Lower lobe of right lung (tissue), 2 donors: ENCODE measurements at places on chromosomes 2 and 18. TPM values are rescaled to one million over a fixed set of nuclear protein-coding genes. Genes with fewer than 3 reads are reported as not detected.

- DNase-seq: no peak
These were observed 13.0 kb downstream of the AQP12A start for GRCh38 chr2:240704651-240705050.

- no peak for DNase-seq
These were observed 10.0 kb downstream of the MRPL33 start for GRCh38 chr2:27781496-27781895.

DNA sequence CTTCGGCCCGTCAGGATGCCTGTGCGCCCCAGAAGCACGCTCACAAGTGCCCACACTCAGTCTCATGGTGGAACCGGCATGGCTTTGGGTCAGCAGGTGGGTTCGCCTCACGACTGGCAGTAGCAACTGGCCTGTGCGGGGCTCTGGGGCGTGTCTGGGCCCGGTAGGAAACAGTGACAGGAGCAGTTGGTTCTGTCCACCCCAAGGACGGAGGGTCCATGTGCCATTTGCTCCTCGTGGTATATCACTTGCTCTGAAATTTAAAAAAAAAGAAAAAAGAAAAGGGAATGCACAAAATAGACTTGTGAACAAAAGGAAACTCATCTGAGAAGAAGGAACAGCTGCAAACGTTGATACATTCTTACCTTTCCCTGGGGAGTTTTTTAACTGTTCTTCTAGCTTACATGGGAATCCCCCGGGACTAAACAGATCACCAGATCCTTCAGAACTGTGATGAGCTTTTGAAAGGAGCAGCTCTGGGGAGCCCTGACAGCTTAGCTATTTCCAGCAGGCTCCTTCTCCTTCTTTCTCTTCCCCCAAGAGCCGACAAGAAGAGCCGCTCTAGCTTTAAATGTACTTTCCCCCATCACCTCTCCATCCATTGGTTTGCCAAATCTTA, 42.8 kb downstream of the TRAPPC12 start:
- DNase-seq: no peak

DNA sequence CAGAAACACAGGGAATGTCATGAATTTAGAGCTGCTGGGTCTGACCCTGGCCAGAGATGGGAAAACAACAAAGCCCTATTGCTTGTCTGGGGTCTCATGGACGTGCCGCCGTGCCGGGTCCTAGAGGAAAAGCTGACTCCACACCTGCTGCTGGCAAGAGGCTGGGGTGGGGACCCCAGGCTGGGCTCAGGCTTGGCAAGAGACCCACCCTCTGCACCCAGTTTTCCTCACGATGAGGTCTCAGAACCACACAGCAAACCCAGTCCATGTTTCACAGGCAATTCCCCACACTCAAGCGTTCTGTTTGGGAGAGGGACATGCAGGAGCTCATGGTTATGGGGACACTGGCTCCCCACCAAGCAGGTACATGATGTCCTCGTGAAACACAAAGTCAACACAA, 367.3 kb upstream of the SALL3 start:
- DNase-seq: no peak

DNA sequence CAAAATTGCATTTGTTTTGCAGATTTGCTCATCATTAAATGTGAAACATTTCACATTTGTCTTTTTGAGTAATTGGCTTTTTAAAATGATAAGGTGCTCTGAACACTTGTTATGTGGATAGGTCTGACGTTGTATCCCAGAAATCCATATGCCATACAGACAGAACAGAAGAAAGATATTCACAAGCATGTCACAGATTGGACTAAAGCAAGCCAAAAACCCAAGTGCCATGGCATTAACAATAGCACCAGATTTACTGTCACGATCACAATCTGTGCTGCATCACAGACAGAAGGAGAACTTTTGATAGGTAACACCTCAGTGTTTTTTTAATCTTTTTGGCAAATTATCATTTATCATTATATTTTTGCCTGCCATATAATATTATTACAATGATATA, 272.6 kb downstream of the ARHGAP15 start:
- DNase-seq: no peak

- DNase-seq: no peak
These were observed 791.1 kb upstream of the SOX11 start for GRCh38 chr2:4900861-4901770.

DNA sequence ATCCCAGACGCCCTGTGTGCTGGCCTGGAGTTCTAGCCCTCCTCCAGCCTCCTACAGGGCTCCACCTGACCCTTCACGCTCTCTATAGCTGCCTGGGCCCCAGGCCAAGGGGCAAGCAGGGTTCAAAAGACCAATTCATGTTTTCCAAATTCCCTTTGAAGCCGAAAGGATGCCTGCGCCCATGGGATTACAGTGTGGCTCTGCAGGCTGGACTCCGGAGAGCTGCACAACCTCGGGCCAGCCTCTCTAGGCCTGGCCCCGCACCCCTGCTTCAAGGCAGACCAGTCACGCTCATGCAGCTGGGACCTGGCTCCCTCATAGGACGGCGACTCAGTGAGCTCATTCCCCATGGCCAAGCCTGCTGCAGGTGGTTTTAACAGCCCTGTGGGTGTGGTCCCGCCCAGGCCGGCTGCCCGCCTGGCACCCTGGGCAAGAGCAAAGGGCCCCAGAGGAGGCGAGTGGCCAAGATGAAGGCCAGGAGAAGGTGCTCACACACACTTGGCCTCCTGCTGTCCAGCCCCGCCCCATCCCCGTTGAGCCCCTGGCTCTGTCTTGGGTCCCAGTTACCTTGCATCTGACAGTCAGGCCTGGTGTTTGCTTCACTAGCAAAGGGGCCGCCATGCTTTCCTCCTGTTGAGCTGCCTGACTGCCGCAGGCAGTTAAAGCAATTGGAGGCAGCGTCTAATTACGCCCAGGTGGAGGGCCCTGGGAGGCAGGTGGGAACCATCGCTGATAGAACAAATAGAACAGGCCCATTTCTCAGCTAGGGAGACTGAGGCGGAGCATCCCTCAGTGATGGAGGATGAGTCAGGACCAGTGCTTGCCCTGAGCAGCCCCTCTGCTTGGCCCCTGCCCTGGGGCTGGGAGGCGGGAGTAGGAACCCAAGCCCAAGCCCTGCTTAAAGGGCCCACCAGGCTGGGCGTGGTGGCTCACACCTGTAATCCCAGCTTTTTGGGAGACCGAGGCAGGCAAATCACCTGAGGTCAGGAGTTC, 56.9 kb downstream of the SMAD7 start:
- no peak for DNase-seq

- DNase-seq: no peak
These were observed 7.9 kb downstream of the NEUROD1 start for GRCh38 chr2:181672255-181673008.

- DNase-seq: no peak
These were observed 52.1 kb downstream of the CYRIA start for GRCh38 chr2:16613539-16614011.

- DNase-seq: peak; percentile 36
These were observed 35.2 kb upstream of the KLF11 start for GRCh38 chr2:10007921-10008808.

GRCh38 chr2:85757860-85758259, 4.1 kb downstream of the ATOH8 start:
- DNase-seq: no peak

DNA sequence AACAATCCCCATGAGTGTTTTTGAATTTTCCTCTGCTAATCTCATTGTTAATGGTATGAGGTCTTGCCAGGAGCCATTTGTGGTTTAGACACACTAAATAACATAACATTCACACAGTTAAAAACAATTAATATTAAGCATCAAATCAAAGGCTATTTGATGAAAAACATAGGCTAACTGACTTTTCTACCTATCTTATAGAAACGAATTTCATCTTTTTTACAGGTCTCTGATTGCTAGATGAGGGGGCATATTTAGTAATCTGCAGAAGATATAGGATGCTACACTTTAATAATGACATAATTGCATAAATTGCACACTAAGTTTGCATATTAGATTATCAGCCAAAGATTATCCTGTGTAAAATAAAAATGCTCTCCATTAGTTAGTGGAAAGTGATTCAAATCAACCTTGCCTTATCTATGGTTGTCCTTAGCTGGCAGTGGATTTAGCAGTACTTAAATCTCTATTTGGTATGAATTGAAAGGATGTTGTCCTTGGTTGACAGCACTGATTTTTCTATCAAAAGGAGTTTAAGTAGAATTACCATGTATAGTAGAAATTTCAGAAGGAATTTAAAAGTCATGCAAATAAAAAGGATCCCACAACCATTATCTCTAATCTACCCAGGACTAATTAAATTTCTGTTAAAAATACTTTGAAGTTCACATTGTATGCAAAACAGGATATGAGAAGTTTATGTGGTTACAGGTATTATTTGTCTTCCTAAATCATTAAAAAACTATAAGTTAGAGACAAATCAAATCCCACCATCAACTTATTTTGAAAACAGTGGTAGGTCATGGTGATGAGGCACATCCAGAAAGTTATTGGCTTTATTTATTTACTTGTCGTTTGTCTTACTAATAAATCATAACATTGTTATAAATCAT, 50.6 kb upstream of the SPAG16 start:
- no peak for DNase-seq

GRCh38 chr18:44742718-44743311, 62.1 kb downstream of the SETBP1 start:
- no peak for DNase-seq

- DNase-seq: no peak
These were observed 257.2 kb downstream of the SRBD1 start for GRCh38 chr2:45353879-45354278.

- no peak for DNase-seq
These were observed 61.5 kb downstream of the FARP2 start for GRCh38 chr2:241417626-241418025.

GRCh38 chr2:161352719-161353118, 44.5 kb downstream of the PSMD14 start:
- no peak for DNase-seq

- DNase-seq: no peak
These were observed 2135.6 kb upstream of the CELF4 start for GRCh38 chr18:39701055-39701783.

- no peak for DNase-seq
These were observed 120.5 kb downstream of the THADA start for GRCh38 chr2:43475137-43475846.

- DNase-seq: peak; percentile 77
These were observed 60.3 kb downstream of the STEAP3 start for GRCh38 chr2:119283873-119284331.

DNA sequence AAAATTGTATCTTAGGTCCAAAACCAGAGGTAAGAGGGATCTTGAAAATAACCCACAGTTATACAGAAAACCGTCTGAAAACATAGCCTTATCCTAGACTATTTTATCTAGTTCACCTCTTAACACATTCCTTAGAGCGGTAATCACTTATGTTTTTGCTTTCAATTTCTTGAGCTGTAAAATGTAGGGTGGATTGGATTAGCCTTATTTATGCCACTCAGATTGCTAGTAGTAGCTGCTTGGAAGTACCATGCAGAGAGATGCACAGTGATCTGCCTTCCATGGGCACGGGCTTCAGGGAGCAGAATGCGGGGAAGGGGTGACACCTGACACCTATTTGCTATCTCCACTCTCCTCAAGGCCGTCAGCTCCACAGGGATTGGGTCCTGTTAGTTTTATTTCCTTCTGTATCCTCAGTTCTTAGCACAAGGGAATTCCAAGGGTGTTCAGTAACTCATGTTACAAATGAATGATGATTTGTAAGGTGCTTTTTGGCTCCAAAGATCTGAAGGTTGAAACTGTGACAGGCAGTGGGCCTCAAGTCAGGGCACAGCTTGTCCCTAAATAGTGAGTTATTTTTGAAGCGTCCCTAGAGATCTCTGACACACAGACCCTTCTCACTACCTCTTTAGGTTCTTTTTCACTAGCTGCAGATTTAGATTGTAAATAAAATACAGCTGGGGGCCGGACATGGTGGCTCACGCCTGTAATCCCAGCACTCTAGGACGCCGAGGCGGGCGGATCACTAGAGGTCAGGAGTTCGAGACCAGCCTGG, 64.0 kb upstream of the PMAIP1 start:
- DNase-seq: no peak

DNA sequence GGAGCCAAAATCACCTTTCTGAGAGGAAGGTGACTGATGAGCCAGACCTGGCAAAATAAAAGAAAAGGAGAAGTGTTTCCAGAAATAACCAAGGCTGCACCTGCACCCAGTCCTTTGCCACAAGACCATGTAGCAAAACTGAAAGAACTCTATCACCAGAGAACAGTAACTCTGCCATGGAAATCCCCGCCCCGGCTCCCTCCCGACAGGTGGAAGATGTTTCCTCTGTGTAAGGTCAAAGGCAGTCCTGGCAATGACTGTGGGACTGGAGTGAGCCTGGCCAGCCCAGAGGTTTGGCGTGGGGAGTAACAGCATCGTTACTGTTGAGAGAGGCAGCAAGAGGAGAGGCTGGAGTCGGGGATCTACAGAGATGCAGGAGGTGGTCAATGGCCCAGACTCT, 42.3 kb downstream of the SPRED2 start:
- no peak for DNase-seq

- no peak for DNase-seq
These were observed 23.3 kb upstream of the LMAN1 start for GRCh38 chr18:59382383-59382782.

- no peak for DNase-seq
These were observed 54.7 kb downstream of the ASAP2 start for GRCh38 chr2:9261231-9261883.

DNA sequence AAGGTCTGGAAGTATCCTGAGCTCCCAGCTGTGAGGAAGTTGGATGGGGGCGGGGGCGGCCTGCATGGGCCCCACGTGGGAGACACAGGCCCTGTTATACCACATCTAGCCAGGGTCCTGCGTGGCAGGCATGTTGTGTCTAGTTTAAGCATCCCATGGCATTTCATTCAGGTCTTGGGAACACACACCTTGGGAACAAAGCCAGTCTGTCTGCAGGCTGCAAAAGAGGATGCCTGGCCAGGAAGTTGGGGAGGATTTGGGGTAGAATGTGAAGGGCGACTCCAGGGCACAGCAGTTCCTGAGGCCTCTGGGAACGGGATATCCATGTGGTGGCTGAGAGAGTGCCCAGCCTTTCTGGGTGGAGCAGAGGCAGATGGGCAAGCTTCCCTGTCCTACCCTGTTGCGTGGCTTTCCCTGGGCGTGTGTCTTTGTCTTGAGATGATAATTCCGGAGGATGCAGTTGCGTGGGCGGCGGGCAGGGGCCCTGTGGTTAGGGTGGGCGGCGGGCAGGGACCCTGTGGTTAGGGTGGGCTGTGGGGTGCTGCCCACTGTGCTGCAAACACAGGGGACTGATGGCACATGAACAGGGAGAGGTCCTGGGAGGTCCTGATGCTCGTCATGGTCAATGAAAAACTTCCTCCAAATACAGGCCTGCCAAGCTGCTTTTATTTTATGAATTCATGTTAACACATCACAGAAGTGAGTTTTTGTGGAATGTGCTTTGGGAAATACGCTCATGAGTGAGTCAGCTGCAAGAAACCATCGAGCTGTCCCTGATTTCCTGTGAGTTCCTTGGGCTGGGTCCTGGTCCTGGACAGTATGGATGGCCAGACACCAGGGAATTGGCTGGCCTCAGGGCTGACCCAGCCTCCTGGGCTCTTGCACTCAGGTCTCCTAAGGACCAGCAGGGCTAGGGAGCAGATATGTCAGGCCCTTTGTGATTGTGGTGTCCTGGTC, 90.0 kb upstream of the HS6ST1 start:
- DNase-seq: no peak

Gene DSG4
- total RNA-seq: not detected

Gene CRACDL
- 17.8 TPM for total RNA-seq

Gene VIT
- total RNA-seq: 4.2 TPM

Gene GKN2
- 53.3 TPM for total RNA-seq

Gene IRS1
- total RNA-seq: 11.3 TPM

Gene COL4A3
- total RNA-seq: 33.6 TPM

Gene NEB
- 0.83 TPM for total RNA-seq

Gene SH3BP4
- 36.8 TPM for total RNA-seq
